ENCODE measurements at places on chromosomes 16 and 17.
A peak's percentile ranks its signal among the peaks of the same experiment; 100 is the strongest.

- DNase-seq: no peak
These were observed 33.7 kb downstream of the NLK start for GRCh38 chr17:28076144-28076543.

DNA sequence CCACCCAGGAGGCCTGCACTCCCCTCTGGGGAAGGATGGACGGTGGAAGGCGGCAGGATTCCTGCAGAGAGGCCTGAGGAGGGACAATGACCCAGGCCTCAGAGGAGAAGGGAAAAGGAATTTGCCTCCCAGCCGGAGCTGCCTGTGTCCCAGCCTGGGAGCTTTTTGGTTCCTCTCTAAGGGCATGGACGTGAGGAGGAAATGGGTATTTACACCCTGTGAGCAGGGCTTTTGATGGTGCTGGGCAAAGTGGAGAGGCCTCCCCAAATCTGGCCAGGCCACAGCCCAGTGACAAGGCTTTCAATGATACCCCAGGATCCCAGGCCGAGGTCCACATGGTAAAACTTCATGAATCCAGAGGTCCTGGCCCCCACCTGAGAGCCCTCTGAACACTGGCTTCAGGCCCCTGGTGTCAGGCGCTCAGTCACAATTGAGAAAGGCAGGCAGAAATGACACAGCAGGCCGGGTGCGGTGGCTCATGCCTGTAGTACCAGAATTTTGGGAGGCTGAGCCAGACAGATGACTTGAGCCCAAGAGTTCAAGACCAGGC lies 56.0 kb upstream of the DOC2B start:
- no peak for DNase-seq

GRCh38 chr17:35947156-35947585 lies 3.7 kb upstream of the LYZL6 start:
- peak; percentile 28 for DNase-seq

- DNase-seq: no peak
These were observed 7.0 kb upstream of the RNF157 start for GRCh38 chr17:76247304-76247703.

DNA sequence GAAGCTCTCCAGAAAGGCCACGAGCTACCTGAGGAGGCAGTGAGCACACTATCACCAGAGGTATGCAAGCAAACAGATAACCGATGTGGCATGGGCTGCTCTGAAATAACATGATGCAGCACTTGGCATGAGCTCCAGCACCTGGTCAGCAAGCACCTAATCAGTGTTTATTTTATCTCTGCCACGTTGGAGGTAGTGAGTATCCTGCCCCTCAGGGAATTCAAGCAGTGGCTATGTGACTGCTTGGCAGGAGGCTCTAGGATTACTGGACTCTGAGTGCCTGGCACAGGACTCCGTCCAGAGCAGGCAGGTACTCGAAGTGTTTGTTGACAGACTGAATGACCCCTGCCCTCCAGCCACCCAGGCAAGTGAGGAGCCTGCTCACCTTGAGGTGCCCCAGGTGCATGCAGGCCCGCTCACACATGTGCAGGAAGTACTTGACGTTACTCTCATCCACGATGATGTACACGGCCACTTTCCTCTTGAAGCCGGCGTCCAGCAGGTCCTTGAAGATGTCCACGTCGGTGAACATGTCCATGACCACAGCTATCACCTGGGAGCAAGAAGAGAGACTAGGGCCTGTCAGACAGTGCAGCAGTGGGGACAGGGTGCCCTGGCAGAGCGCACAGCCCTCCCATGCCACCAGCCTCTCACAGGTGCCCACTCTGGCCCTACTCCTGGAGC lies 16.6 kb downstream of the FAM83G start:
- no peak for DNase-seq

DNA sequence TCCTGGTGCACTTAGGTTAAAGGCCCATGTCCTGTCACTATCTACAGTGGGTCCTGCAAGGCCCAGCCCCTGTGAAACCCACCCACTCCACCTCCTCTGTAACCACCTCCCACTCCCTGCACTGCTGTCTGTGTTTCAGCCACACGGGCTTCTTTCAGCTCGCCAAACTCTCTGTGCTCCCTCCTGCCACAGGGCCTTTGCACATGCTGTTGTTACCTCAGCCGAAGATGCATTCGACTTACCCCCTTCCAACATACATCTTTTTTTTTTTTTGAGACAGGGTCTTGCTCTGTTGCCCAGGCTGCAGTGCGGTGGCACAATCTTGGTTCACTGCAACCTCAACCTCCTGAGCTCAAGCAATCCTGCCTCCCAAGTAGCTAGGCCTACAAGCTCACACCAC lies 76.5 kb upstream of the RPL38 start:
- DNase-seq: no peak

Data from fibroblast of skin of right quadriceps (primary cell).